NCI-H2227 treated with DMSO at 0.1 percent for 48 hours (cell line): ENCODE measurements at places on chromosomes 7 and 10.

DNA sequence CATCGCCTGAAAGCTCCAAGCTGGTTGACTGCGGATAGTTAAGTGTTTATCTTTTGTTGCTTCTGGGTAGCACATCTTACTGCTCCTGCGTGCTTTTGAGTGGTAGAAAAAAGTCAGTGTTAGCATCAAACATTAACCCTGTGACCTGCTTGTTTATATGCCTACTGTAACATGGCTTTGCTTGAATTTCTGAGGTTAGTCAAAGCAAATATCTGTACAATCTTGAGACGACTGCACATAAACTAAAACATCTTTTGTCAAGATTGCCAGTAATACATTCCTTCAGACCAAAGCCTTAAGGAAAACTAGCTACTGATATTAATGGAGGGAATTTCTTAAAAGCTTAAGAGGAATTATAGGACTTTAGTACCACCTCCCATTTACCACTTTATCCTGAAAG lies 163.7 kb downstream of the BAMBI start:
- no peak for DNase-seq

GRCh38 chr10:103737735-103738367 lies 117.5 kb downstream of the SH3PXD2A start:
- DNase-seq, result no peak

GRCh38 chr7:37927773-37928444 lies 7.5 kb downstream of the EPDR1 start:
- no peak for DNase-seq

- no peak for DNase-seq
Measured at GRCh38 chr10:118483496-118483895, 112.0 kb downstream of the PRLHR start.

GRCh38 chr7:70006261-70006920 lies 408.1 kb downstream of the AUTS2 start:
- no peak for DNase-seq

- no peak for DNase-seq
Measured at GRCh38 chr10:132129431-132129830, 57.3 kb upstream of the DPYSL4 start.

DNA sequence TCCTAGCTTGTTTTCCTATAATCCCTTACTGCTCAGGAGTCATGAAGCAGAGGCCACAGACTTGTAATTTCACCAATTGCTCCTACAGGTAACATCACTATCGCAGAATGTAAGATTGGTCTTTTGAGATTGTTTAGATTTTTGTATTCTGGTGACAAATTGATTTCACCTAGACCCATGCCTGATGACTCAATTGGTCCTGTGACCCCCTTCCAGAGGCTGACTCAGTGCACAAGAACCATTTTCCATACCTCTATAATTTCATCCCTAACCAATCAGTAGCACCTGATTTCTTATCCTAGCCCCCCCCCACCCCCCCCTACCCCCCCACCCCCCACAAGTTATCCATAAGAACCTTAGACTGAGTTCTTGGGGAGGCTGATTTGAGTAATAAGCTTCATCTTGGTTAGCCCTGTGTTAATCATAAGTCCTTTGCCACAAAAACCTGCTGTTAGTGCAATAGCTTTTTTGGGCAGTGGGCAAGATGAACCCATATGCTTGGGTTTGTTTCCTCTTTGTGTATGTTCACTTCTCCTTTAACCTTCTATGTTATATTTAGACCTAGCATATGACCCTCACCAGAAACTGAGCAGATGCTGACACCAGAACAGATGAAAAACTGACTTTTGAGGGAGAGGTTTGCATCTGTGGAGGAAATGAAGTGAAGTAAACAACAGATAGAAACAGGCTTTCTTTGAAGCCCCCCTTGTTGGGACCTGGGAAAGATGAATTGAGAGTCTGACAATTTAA lies 187.1 kb downstream of the KIF20B start:
- DNase-seq, result no peak

GRCh38 chr10:36187380-36188079 lies 545.4 kb upstream of the FZD8 start:
- no peak for DNase-seq

DNA sequence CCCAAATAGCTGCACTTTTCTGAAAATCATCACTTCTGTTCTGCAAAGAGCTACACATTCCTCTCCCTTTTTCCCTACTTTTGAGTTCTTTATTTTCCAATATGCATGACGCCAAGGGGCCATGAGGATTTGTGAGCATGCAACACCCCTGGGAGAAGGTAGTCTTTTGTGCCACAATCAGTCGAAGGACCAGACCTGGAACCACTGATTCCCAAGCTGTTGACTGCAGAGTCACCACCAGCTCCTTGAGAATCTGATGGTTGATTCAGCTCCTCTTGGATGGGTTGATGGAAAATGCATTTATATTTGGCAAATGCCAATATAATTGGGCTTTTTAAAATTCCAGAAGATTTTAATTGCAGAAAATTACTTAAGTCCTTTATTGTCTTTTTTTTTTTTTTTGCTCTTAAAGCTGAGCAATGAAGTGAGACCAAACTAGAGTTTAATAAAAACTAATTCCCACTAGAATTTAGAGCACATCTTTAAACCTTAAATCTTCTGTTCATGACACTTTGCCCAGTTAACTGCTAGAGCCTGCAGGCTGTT lies 554.1 kb downstream of the TNS3 start:
- no peak for DNase-seq

DNA sequence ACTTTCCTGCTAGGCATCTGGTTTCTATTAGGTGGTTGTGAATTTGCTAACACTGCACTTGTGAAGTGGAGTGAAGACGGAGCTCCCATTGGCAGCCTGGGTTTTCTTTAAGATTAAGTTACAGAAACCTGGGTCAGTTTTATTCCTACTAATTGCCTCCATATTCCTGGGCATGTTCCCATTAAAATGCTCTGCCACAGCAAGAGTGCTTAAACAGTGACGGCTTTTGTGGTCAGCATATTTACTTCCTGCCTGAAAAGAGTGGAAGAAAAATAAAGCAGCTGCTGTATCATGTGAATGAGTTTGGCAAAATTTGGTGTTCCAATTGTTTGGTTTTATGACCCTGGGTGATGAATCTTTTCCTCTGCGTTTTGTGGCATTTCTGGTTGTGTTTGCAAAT lies 96.9 kb upstream of the PLXDC2 start:
- DNase-seq, result no peak

DNA sequence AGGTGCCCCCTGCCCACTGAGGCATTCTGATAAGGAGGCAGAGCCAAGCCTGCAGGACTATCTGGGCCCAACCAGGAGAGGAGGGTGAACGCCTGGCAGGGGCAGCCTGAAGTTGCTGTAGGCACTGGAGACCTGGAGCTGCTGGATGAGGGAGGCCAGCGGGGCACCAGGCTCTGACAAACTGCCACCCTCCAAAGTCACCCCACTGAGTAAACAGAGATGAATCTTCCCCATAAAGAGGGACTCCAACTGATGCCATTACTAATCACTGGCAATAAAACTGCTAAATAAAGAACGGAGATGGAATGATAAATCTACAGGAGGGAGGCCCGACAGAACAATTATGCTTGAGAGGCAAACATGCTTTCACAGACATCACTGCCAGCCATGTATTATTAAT lies 44.2 kb downstream of the DRGX start:
- DNase-seq, result no peak

GRCh38 chr7:91020636-91021385 lies 243.4 kb upstream of the FZD1 start:
- DNase-seq, result no peak

GRCh38 chr7:51000956-51001355 lies 218.3 kb upstream of the GRB10 start:
- no peak for DNase-seq

GRCh38 chr7:66586181-66586580 lies 42.5 kb upstream of the KCTD7 start:
- no peak for DNase-seq

DNA sequence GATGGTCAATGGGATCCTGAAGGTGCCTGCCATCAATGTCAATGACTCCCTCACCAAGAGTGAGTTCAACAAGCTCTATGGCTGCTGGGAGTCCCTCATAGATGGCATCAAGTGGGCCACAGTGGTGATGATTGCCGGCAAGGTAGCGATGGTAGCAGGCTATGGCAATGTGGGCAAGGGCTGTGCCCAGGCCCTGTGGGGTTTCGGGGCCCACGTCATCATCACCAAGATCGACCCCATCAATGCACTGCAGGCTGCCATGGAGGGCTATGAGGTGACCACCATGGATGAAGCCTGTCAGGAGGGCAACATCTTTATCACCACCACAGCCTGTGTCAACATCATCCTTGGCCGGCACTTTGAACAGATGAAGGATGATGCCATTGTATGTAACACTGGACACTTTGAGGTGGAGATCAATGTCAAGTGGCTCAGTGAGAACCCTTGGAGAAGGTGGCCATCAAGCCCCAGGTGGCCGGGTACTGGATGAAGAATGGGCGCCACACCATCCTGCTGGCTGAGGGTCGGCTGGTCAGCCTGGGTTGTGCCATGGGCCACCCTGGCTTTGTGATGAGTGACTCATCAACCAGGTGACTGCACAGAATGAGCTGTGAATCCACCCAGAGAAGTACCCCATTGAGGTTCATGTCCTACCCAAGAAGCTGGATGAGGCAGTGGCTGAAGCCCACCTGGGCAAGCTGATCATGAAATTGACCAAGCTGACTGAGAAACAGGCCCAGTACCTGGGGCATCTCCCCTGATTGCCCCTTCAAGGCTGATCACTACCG lies 63.0 kb upstream of the ANTXRL start:
- no peak for DNase-seq

GRCh38 chr7:20164425-20165145 lies 52.6 kb downstream of the MACC1 start:
- no peak for DNase-seq

- no peak for DNase-seq
Measured at GRCh38 chr7:120714945-120715344, 143.0 kb downstream of the TSPAN12 start.

GRCh38 chr7:90061077-90061476 lies 93.2 kb upstream of the STEAP1 start:
- DNase-seq, result no peak

- no peak for DNase-seq
Measured at GRCh38 chr7:75658369-75658768, 80.4 kb downstream of the HIP1 start.

DNA sequence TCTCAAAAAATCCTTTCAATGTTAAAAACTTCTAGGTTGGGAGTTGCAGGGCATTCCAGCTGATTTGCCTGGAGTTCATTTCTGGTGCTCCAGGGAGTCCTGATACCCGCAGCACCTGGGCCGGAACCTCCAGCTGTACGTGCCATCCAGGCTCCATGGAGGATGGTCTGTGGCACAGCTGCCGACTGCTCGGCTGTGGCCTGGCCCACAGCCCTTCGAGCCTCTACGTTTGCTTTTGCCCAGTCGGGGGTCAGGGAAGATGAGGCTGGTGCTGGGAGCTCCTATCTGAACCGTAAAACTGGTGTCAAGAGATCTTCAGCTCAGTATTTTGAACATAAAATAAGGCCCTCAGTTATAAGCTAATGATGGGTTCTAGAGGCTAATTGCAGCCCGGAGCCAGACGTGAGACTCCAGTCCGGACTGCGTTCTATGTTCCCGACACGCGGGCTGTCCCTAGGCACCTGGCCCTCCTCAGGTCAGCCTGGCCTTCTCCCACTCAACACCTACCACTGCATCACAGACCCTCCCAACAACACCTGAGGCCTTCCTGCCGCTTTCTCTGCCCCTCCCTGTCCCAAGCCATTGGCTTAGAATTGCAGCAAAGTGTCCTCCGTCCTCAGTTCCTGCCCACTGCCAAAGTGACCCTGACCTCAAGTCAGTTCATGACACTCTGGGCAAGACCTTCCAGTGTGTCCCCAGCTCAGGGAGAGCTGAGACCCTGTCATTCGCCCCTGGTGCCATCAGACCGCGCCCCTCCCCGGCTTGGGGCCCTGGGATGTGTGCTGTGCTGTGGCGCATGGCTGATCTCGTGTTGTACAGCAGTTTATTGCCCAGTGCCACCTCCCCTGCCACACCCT lies 64.2 kb upstream of the DNAJB6 start:
- no peak for DNase-seq

DNA sequence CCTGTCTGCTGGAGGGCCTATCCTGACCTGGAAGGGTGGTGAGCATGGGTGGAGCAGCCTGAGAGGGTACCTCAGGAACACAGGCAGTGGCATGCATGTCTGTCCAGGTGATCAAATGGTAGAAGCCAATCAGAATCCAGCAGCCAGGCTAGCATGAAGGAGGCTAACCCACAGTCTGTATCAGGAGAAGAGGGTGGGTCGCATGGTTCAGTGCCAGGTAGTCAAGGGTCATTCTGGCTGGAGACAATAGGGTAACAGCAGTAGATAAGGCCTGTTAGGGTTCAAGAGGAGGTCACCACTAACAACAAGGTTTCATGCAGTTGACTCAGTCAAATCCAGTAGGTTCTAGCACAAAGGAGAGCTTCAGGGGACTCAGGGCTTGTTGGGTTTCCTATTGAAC lies 10.4 kb downstream of the ALDH18A1 start:
- no peak for DNase-seq

GRCh38 chr10:44056206-44056605 lies 328.7 kb downstream of the CXCL12 start:
- DNase-seq, result no peak

DNA sequence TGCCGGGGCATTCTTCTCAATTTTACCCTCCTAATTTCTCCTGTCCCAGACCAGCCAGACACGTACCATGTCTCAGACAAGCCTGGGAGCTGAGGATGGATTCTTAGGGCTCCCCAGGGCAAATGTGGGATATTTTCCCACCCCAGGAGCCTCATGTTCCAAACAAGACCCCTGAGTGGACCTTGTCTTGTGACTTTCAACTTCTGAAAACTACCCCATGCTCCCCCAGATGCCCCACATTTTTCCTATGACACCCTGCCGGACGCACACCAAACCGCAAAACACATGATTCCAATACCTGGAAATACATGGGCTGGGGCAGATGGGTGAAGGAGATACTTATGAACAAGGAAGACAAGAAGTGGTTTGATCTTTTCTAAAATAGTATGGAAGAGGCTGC lies 874 bp downstream of the GIMAP5 start:
- no peak for DNase-seq

DNA sequence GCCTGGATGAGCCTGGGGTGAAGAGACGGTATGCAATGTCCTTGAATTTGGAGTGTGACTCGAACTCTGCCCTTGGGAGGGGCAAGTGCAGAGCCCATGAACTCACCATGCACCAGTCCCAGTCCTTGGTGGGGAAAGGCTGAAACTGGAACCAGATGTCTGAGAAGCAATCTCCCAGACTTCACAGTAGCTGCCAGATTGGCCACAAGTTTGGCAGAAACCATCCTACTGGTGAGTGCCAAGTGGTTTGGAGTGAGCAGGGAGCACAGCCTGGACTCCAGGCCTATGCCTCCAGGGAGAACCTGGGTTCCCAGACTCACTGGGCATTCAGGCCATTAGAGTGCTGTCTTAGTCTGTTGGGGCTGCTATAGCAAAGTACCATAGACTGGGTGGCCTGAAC lies 99.6 kb upstream of the LYZL1 start:
- DNase-seq, result no peak
